ENCODE measurements at places on chromosomes 3 and 15.

DNA sequence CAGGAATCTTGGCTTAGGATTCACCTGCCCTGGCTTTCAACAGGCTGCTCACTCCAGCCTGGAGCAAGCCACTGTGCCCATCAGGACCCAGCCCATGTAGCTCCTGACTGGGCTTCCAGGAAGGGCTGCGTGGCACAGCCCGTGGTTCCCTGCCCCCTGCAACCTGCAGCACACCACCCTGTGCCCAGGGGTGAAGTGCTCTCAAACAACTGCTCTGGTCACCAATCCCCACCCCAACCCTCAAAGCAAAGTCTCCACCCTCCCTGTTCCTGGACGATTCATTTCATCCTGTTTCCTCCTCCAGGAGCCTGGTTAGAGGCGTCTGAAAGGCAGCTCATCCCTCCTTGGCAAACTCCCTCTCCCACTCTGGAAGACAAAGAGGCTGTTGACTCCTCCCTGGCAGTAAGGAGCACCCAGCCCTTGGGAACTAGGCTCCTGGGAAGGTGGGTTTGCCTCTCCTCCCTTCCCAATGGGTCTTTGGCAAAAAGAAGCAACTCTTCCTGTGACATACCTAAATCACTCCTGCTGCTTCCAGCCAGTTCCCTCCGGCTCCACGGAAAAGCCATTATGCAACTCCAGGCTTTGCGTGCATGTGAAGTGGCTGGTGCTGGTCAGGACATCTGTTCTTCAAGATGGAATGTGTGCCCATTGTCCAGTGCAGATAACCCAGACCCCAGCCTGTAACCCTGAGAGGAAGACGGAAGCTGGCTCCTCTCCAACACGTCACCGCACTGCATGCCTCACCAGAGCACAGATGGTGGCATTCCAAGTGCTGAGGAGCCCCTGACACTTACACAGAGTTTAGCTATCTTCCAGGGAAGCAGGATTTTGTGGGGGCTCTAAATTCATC lies 29.1 kb upstream of the VIPR1 start:
- DNase-seq = peak; percentile 75

- no peak for DNase-seq
These were observed 320.4 kb downstream of the CTNNB1 start for GRCh38 chr3:41519746-41520145.

DNA sequence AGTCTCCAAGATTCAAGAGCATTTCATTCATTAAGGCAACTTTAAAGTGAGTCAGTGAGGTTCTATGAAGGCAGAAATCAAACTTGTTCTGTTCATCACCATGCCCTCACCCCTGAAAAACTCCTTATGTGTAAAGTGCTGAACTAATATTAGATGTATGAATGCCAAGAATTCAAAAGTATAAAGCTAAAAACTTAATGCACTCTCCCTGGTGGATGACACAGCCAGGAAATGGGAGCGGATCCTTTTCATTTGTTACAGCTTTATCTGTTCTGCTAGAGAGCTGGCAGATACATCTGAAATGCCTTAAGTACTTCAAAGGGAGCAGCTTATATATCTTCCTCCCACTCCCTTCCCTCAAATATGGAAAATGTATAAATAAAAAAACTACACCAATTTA lies 8.2 kb downstream of the TXNRD3 start:
- no peak for DNase-seq

DNA sequence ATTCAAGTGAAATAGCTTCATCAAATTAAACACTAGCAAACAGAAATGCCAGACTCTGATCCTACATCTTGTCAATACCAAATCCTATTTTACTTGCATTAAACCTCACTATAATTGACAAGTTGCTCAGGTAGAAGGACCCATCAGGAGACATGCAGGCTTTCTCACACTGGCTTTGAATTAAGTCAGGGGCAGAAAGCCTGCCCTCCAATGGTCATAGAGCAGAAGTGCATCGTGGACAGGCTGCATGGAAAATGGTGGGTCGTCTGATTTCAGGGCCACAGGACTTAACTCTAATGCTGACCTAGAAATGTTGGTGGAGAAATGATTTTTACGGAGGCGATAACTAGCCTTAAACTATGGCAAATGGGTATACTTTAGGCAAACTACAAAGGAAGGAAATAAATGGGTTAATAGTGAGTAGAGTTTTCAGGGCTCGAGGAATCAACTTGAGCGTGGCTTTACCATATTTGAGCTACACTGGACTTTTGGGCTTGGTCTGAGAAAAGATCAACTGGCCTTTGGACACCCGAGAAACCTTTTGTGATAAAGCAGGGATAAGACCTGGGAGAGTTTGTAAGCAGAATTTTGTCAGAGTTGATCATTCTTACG lies 283.9 kb downstream of the GRM7 start:
- no peak for DNase-seq

DNA sequence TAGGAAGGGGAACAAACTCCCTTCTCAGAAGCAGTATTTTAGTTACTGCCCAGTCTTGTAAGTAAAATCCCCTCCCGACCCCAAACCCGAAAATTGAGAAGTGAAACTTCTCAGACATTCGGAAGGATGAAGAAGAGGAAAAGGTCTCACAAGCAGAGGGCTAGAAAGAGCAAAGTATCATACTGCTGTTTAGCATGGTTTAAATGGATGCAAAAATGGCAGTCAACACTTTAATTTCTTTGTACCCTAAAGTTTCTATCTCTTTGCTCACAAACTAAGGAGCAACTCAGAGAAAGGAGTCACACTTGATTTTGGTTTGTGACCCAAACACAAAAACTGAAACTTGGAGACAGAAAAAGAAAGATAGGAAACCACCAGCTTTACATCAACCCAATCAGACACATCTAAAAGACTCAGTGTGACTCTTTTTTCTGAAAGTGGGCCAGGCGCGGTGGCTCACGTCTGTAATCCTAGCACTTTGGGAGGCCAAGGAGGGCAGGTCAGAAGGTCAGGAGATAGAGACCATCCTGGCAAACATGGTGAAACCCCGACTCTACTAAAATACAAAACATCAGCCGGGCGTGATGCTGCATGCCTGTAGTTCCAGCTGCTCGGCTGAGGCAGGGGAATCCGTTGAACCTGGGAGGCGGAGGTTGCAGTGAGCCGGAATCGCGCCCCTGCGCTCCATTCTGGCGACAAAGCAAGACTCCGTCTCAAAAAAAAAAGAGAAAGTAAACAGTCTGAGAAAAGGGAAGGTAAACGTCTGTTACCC lies 63.2 kb upstream of the ATP11B start:
- no peak for DNase-seq

GRCh38 chr3:52721730-52722008 lies 15.8 kb downstream of the SPCS1 start:
- no peak for DNase-seq

- DNase-seq = no peak
These were observed 3.4 kb downstream of the UROC1 start for GRCh38 chr3:126514161-126514560.

DNA sequence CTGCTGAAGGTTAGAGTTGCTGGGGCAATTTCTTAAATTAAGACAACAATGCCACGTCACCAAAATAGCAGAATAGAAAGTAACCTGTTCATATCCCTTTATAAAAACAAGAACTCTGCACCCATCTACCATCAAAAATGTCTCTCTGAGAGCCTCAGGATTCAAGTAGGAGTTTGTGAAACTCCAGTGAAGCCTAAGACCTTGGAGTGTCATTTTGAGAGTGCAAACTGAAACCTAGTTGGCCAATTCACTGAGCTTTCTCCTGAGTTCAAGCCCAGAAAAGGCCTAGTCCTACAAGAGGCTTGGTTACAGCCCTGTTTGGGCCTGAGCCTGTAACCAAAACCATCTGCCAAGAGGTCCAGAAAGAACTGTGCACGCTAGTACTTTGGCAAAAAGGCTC lies 335.1 kb downstream of the EFHB start:
- no peak for DNase-seq

DNA sequence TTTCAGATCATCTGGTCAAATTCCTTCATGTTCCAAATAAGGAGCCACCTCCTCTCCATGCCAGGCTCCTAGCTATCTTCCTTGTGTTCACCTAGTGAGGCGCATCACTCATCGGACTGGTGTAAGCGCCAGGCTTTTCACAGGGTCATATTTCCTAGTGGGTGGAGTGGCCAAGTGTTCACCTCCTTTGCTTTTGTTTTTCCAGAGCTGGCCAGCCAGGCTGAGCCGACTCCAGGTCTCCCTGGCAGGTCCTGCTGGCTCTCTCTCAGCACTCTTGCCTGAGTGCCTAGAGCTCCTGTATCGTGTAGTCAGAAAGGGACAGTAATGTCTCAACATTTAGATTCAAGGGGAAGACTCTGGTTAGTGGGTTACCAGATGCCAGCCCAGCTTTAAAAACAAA lies 31.0 kb downstream of the HEG1 start:
- DNase-seq = no peak

GRCh38 chr3:97899331-97899730 lies 72.9 kb downstream of the RIOX2 start:
- no peak for DNase-seq

- DNase-seq = peak; percentile 63
These were observed 200.4 kb downstream of the ADAMTSL3 start for GRCh38 chr15:83854321-83854720.

- DNase-seq = no peak
These were observed 115.6 kb downstream of the FNDC3B start for GRCh38 chr3:172154768-172155664.

DNA sequence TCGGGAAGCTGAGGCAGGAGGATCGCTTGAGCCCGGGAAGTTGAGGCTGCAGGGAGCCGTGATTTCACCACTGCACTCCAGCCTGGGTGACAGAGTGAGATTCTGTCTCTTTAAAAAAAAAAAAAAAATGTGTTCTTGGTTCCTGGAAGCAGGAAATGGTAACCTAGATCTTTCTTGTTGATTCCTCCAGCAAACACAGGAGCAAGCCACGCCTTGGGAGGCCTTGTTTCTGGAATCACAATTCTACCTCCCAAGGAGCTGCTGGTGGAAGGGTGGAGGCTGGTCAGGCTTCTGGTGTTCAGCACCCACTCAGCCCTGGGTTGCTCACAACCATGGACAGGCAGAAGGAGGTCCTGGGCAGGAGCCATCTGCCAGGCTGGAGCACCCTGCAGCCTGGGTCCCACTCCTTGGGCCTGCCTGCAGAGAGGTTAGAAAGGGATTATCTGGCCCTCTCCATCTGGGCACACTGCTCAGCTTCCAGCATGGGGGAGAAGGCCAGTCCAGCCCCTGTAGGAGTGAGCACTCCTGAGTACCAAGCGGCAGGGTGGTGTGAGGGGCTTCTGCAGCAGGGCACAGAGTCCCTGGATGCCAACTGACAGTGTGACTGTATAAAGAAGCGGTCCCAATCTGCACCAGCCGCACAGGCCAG lies 65.6 kb downstream of the ABTB1 start:
- peak; percentile 50 for DNase-seq

GRCh38 chr3:95226437-95226836 lies 1163.6 kb downstream of the NSUN3 start:
- no peak for DNase-seq

DNA sequence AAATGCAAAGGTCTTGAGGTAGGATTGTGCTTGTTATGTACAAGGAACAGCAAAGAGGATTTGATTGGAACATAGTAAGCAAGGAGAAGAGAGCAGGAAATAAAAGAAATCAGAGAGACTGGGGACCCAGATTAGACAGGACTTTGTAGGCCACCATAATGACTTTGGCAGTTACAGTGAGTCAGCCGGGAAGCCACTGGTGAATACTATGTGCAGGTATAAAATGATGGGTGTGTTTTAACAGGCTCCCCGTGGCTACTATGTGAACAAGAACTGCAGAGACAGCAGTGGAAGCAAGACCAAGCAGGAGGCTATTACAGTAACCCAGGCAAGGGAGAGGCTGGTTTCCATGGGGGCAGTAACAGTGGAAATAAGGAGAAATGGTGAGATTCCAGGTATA lies 55.2 kb downstream of the NPTN start:
- no peak for DNase-seq

GRCh38 chr3:65902304-65902793 lies 136.4 kb downstream of the MAGI1 start:
- DNase-seq = no peak

DNA sequence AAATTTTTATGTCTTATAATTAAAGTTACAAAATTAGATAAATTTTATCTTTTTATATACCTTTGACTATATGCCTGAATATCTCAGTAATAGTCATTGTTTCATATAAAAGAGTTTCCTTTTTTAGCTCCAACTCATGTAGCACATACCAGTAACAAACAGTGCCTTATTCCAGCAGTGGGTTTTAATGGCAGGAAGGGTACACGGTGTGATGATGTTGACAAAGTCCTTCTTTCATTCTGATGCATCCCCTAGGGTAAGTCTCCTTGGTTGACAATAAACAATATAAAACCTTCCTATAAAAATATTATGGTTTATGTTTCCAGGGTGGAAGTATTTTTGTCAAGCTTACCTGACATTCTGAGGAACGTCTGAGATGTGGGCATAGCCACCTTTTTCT lies 77.2 kb upstream of the FGF12 start:
- DNase-seq = no peak

DNA sequence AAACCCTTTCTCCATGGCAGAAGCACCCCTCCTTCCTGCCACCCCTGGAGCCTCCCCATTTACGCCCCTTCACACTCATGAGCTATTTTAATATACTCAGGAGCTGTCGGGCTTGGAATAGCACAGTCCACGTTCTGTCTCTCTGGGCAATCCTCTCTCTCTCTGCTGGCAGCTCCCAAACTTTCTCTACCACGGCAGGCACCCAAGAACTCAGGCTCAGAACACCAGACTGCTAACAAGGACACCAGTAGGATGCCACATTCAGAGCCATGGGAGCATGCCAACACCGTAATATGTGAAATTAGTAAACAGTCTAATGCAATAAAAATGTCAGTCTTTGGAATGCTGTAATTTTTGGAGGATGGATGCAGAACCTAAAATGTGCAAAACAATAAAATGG lies 19.3 kb downstream of the TNFAIP8L3 start:
- DNase-seq = no peak

DNA sequence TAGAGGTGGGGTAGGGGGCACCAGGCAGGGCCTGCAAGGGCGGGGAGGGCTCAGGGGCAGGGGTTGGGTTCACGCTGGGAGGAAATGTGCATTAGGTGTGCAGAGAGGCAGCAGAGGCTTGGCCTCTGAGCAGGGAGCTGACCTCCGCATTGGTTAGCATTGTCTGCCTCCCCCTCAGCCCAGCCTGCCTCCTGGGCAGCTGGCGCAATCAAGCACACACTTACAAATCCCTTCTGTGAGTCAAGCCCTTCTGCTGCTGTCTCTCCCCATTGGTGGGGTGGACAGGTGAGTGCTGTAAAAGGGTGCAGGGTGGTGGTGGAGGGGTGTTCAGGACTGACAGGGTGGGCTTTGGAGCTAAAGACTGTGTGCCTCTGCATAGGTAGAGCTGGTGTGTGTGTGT lies 9.3 kb downstream of the LOXL1 start:
- no peak for DNase-seq
